ENCODE measurements at places on chromosomes 6 and 20.
A peak's percentile ranks its signal among the peaks of the same experiment; 100 is the strongest.

- DNase-seq = no peak
Observed at GRCh38 chr6:46476301-46476700, 14.9 kb downstream of the RCAN2 start.

- DNase-seq = no peak
Observed at GRCh38 chr6:109714166-109714565, 23.1 kb downstream of the FIG4 start.

DNA sequence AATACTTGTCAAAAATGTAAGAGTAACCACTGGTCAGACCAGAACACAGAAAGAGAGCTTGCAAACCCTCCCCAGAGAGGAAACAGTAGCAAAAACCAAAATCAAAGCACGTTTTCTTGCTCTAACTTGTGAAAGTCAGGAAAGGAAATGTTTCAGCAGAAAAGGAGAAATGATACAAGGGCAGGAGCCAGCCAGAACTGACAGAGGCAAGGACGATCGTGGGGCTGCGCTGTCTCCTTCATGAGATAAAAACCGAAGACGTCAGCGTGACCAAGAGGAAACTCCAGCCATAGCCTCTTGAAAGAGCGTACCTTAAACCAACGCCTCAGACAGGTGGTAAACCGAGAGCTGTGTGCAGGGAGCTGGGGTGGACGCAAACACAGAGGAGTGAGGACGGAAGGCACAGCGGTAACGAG is 27.5 kb downstream of the LAMA5 start:
- no peak for DNase-seq

GRCh38 chr6:88614316-88614877 is 349.0 kb downstream of the RNGTT start:
- no peak for DNase-seq

- DNase-seq = no peak
Observed at GRCh38 chr6:80607811-80608391, 501.4 kb downstream of the BCKDHB start.

DNA sequence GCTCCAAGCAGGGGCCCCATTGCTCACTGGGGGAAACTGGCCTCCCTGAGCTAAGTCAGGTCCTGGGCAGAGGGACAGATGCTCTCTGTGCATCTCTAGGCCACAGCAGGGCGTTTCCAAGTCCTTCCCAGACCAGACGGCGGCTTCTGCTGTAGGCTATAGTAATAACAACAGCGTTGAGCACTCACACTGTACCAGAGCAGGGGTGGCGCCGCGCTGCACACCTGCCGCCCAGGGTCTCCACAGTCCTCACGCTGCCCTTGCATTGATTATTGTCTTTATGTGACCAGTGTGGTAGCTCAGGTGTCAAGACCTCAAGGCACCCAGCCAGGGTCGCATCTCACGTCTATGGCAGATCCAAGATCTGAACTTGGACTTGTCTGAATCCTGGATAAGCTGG is 14.9 kb upstream of the CCN5 start:
- DNase-seq = no peak

GRCh38 chr6:130927305-130927704 is 100.1 kb downstream of the SMLR1 start:
- no peak for DNase-seq

DNA sequence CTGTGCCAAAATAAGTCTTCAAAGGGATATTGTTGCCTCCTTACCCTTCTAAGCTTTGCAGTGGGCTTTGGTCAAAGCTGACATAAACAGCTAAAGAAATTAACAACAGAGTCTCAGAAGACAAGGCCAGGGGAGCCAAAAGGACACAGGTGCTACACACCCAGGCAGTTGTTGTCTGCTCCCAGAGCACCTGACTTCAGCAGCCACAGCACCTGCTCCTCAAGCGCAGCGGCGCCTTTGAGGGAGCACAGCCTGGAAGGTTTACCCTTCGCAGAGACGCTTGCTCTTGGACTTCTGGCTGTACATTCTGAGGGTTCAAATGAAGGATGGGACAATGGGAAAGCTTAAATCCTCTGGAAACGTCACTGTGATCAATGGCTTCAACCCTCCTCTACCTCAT is 16.6 kb downstream of the B4GALT5 start:
- no peak for DNase-seq

GRCh38 chr6:151027936-151028838 is 162.7 kb downstream of the MTHFD1L start:
- DNase-seq = no peak

DNA sequence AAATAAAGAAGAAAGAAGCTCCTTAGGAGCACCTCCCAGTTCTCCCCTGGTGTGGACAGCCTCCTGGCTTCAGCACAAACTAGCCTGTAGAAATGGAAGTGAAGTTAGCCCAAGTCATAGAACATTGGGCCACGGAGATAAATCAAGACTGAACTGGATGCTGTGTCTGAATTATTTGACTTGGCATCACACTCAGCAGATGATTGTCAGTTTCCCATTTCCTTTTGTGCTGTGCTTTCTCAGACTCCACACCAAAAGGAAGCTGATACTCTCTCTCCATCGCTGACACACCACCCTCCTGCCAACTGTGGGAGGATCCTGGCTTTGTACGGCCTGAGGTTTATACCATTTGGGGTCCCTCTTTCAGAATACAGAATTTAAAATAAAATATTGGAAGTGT is 209.8 kb downstream of the TFAP2A start:
- no peak for DNase-seq

- DNase-seq = no peak
Observed at GRCh38 chr6:83192456-83192855, 609 bp downstream of the PGM3 start.

GRCh38 chr6:79671600-79672266 is 40.6 kb downstream of the SH3BGRL2 start:
- DNase-seq = peak; percentile 24

- no peak for DNase-seq
Observed at GRCh38 chr20:7094438-7094997, 327.0 kb downstream of the BMP2 start.
